Progenitor cell of endocrine pancreas (in vitro differentiated cells): ENCODE measurements at places on chromosomes 2 and 18. TPM values are rescaled to one million over a fixed set of nuclear protein-coding genes. Genes with fewer than 3 reads are reported as not detected.

OTOS gene
- not detected in 2 replicates for total RNA-seq

MALL gene
- 6.9 TPM in 2 replicates for total RNA-seq

CABYR gene
- total RNA-seq = 8.0 and 10.5 TPM in 2 replicates

VIT gene
- not detected in 2 replicates for total RNA-seq

CCDC68 gene
- total RNA-seq = 2.2 and 2.9 TPM in 2 replicates

RAB17 gene
- total RNA-seq = 49.9 and 52.0 TPM in 2 replicates

DNA sequence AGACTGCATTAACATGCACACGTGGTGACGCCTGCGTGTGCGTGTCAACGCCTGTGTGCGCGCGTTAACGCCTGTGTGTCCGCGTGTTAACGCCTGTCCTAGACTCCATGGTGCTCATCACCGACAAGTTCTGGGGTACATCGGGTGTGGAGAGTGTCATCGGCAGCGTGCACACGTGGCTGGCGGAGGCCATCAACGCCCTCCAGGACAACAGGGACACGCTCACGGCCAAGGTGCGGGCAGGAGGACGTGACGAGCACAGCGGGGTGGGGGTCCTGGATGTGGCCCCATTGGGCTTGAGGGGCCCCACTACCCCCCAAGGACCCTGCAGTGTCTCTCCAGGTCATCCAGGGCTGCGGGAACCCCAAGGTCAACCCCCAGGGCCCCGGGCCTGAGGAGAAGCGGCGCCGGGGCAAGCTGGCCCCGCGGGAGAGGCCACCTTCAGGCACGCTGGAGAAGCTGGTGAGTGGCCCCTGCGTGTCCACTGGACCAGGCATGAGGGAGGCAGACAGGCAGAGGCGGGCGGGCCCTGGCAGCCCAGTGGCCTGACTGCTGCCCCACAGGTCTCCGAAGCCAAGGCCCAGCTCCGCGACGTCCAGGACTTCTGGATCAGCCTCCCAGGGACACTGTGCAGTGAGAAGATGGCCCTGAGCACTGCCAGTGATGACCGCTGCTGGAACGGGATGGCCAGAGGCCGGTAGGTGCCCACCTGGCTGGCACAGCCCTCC lies 29.2 kb downstream of the GPC1 start:
- DNase-seq = peak; percentile 8

DNA sequence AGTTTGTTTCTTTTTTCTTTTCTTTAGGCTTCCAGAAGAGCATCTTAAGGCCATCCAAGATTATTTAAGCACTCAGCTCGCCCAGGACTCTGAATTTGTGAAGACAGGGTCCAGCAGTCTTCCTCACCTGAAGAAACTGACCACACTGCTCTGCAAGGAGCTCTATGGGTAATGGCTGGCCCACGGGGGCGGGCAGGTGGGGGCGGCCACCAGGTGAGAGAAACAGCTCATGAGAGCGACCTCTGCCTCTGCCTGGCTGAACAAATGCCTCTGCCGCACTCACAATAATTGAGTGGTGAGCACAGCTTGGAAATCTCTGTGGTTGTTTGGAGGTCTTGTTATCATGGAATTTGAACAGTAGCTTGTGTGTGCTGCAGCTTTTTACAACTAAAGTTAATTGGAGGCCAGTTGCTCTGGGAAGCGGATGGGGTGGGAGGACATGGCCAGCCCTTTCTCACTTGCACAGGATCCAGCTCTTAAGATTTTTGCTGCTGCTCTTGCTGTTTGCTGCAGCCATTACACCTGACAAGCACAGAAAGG lies 70.4 kb downstream of the INPP5D start:
- no peak for DNase-seq

GRCh38 chr2:120313695-120314615 lies 32.0 kb upstream of the INHBB start:
- DNase-seq = no peak

GRCh38 chr2:127191331-127192219 lies 28.5 kb downstream of the CYP27C1 start:
- no peak for DNase-seq

GRCh38 chr2:101014264-101014857 lies 12.3 kb downstream of the RPL31 start:
- DNase-seq = no peak
